ENCODE measurements at places on chromosomes 7 and 10.
A peak's percentile ranks its signal among the peaks of the same experiment; 100 is the strongest.

DNA sequence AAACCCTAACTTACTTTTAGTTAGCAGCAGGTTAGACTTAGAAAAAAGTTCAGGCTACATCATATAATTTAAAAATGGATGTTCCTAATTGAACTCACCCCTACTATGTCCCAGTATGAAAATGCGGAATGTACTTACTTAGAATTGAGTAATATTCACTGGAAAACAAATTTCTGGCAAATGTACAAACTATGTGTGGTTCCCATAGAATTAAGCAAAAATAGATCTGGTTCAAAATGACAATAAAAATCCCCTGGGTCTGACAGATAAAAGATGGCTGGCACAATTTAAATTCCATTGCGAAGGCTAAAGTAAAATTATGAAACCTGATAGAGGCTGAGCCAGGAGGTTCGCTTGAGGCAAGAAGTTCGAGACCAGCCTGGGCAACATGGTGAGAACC lies 42.4 kb upstream of the PRKAR2B start:
- no peak for DNase-seq

DNA sequence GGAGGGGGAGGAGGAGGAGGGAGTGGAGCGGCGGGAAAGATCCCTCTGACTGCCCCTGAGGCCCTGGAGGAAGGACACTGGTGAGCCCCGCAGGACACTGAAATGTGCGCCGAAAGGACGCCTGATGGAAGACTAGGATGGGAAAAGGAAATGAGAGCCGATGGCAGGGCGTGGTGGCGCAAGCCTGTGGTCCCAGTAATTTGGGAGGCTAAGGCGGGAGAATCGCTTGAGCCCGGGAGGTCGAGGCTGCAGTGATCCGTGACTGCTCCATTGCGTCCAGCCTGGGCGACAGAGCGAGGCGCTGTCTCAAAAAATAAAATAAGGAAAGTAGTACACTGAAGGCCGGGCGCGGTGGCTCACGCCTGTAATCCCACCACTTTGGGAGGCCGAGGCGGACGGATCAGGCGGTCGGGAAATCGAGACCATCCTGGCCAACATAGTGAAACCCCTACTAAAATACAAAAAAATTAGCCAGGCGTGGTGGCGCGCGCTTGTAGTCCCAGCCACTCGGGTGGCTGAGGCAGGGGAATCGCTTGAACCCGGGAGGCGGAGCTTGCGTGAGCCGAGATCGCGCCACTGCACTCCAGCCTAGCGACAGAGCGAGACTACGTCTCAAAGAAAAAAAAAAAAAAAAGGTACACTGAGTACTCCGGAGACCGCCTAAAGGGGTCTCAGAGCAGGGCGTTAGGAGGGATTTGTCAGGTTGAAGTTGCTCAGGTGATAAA lies 561 bp upstream of the HNRNPF start:
- peak; percentile 40 for DNase-seq

- DNase-seq, result no peak
Observed at GRCh38 chr7:39908141-39908540, 41.9 kb upstream of the CDK13 start.

DNA sequence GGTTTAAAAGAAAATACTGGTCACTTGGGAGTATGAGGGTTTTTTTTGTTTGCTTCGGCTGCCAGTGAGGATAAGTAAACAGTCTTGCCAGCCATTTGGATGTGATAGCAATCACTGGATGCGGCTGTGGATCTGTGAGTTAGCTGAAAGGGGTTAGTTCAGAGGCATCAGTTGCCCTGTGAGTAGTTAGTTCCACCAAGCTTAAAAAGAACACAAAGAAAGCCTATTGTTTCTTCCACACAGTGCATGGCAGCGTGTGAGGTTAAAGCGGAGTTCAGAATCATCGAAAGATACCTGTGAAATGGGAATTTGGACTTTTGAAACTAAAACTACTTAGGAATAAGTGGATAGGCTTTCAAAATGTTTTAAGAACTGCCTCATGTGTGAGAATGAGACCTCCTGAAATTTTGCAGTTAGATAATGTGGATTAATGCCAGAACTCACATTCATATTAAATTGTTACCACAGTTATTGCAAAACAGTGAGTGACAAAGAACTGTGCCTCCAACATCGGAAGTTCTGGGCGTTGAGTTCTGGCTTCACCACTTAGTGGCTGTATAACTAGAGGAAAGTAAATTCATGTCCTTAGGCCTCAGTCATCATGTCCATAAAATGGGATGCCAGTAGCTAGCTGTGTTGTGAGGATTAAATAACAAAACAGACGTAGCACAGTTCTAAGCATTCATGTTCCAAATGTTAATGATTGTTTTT lies 31.3 kb downstream of the KIAA1217 start:
- no peak for DNase-seq

DNA sequence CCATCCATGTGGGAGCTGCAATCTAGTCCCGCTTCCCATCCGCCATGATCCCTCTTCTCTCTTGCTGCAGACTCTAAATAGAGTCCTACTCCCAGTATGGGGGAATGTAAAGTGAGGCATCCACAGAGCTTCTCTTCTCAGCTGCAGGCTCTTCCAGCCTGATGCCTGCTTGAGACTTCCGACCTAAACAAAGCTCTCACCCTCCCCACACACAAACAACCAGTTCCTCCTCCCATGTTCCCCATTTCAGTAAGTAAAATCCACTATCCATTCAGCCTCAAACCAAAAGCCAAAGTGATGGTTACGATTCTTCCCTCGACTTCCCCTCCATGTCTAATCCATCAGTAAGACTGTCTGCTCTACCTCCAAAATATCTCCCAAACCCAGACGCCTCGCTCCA lies 108.2 kb upstream of the NFE2L3 start:
- DNase-seq, result no peak

DNA sequence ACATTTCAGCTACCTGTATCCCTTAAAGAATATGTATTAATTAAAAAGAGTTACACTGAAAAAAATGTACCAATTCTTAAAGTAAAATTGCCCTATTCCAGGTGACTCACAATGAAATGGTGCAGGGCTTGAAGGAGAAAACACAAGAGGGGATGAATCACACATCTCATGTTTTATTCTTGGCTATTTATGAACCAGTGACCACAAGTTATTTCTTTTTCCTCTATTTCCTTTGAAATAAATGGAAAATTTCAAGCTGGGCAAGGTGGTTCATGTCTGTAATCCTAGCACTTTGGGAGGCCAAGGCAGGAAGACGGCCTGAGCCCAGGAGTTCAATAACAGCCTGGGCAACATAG lies 106.8 kb downstream of the UBE2H start:
- no peak for DNase-seq

- no peak for DNase-seq
Observed at GRCh38 chr10:26773633-26774032, 76.1 kb downstream of the PDSS1 start.

DNA sequence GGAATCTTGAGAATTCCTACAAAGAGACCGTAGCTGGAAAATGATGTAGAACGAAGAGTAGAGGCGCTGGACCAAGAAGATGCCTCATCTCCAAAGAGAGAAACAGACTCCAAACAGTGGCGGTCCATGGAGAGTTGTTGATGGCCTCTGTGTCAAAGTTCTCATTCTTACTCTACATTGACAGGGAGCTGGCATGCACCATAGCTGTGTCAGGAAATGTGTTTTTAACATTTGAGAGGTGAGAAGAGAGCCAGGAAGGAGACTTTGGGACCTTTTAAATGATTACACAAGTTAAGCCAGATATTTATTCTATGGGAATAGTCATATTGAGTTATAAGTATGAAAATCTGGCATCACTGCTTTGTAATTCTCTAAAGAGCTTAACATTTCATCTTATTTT lies 61.5 kb upstream of the FERD3L start:
- DNase-seq, result no peak

Data from stimulated activated CD8-positive, alpha-beta memory T cell treated with anti-CD3 and anti-CD28 coated beads, Interleukin-4, amount 100 ng/mL, for 1 hour (primary cell).